H9 (cell line): ENCODE measurements at places on chromosomes 5 and 9.

DNA sequence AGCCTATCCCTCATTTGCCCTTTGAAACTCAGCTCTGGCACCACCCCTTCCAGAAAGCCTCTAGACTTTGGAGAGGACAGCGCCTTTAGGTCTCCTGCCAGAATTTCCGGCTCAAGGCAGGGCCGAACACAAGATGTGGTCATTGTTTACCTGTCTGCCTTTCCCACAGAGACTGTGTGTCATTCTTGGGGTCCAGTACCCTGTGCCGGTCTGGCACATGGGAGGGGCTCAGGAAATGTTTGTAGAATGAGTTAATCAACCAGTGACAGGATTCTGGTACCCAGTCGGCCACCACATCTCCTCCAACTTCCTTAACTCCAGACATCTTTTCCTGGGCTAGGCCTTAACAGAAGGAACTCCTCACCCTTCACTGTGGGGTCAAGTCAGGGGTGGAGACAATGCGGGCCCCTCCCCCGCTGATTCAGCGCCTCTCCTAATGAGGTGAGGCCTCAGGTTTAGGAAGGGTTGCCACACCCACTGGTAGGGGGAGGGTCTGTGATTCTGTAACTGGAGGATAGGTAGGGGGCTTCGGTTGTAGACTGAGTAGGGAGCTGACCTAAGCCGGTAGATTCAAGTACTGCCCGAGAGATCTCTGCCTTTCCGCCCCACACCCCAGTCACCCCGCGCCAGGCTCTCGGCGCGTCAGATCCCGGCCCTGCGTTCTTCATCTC, 29.3 kb downstream of the PCDH1 start:
- peak; percentile 95 for DNase-seq

- no peak for DNase-seq
These were observed 307.6 kb downstream of the CTNND2 start for GRCh38 chr5:11596657-11597071.

DNA sequence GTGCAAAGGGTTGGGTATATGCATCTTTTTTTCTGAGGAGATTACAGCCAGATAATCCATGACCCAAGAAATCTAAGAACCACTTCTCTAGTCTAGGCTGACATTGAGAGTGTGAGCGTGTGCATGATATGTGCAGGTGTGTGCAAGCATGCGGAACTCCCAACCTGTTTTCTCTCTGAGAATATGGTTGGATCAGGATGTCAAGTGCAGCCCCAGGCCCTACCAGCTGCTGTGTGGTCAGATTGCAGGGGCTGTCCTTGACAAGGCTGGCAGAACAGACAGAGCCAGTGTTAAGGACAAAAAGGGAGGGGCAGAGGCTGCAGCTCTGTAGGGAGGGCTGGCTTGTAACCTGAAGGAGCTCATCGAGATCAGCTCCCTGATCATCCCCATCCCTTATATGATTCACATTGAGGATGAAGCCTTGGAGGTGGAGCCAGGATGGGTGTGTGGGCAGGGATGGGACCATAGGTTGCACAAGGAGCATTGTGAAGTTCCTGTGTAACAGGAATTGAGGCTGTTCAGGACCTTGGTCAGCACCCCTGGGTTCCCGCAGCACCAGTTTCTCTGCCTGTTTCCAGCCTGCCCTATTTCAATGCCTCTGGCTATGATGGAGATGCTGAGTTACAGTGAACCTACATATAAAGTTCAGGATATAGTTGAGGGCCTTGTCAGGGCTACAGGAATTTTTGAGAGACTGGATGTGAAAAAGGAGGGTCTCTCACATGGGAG, 52.6 kb upstream of the ARAP3 start:
- peak; percentile 79 for DNase-seq

- no peak for DNase-seq
These were observed 213.2 kb downstream of the GABRB2 start for GRCh38 chr5:161333194-161333880.

- no peak for DNase-seq
These were observed 166.0 kb downstream of the ADAMTS12 start for GRCh38 chr5:33725806-33726205.

DNA sequence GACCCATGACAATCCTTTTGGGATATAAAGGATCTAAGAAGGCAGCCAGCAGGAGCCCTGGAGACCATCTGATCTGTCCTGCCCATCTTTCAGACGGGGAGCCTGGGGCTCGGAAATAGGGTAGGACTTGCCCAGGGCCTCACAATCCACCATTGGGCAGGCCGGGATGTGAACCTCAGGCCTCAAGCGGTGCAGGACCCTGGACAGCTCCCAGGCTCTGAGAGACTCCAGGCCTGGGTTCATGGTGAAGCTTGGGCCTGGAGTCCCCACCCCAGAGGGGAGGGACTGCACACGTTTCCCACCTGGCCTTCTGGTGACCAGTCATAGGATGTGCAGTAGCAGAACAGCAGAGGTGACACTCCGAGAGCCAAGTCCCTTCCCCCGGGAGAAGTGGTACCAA, 36.6 kb upstream of the RAPGEF1 start:
- DNase-seq = peak; percentile 85

DNA sequence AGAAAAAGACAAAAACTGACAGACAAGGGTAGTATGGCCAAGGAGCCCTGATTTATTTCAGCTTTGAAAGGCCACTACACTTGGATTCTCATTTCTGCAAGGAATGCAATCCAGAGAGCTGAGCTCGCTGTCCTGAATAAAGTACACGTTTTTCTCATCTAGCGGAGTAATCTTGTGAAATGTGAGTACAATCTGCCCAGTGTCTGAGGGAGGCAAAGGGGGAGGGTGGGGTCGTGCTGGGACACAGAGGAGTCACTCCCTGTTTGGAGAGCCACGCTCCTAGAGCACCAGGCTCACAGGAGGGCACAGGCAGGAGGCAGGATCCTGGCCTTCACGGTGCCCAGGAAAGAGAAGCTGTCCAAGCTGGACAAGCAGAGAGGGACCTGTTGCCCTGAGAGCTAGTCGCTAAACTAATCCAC, 51.0 kb upstream of the IFNK start:
- no peak for DNase-seq

DNA sequence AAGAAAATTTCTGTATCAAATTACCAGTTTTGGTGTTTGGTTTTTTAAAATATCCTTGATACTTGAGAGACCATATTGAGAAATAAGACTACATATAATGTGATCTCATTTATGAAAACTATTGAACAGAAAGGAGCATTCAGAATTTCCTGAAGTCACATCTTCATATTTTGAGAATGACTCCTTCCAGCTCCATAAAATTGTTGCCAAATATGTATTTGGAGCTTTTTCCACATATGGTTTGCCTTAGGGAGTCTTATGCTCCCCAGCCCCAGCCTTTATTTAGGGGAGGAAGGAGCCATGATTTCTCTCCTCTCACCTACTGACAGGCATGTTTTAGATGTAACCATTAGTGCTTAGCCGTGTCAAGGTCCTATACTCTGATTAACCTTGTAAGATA, 51.1 kb downstream of the GCNT1 start:
- no peak for DNase-seq

DNA sequence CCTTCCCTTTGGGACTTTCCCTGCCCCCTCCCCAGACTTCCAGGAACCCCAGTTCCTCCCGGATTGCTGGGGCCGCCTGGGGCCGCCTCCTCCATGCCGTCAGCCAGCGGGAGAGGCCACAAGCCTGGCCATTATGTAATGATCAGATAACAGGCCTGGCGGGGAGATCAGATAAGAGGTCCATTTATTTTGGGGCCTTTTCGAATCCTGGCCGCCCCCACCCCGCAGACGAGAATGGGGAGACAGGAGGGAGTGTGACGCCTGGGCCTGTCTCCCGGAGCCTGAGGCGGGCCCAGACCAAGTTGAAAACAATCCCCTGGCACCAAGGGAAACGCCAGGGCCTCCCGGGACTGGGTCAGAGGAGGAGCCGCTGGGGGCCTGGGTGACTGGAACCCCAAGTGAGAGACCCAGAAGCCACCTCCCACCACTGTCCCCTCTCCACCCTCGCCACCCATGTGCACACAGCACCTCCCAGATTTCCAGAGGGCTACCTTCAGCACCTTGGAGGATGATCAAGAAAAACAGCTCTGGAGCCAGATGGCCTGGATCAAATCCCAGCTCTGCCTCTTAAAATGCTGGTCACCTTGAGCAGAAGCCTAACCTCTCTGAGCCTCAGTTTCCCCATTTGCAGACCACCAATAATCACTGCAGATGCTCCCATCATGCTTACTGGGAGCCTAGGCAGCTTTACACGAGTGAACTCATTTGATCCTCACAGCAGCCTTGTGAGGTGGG, 7.8 kb downstream of the ENG start:
- DNase-seq = no peak

- no peak for DNase-seq
These were observed 17.4 kb downstream of the ELOVL7 start for GRCh38 chr5:60826653-60827052.

- DNase-seq = no peak
These were observed 23.8 kb upstream of the ZNF131 start for GRCh38 chr5:43096916-43097315.

DNA sequence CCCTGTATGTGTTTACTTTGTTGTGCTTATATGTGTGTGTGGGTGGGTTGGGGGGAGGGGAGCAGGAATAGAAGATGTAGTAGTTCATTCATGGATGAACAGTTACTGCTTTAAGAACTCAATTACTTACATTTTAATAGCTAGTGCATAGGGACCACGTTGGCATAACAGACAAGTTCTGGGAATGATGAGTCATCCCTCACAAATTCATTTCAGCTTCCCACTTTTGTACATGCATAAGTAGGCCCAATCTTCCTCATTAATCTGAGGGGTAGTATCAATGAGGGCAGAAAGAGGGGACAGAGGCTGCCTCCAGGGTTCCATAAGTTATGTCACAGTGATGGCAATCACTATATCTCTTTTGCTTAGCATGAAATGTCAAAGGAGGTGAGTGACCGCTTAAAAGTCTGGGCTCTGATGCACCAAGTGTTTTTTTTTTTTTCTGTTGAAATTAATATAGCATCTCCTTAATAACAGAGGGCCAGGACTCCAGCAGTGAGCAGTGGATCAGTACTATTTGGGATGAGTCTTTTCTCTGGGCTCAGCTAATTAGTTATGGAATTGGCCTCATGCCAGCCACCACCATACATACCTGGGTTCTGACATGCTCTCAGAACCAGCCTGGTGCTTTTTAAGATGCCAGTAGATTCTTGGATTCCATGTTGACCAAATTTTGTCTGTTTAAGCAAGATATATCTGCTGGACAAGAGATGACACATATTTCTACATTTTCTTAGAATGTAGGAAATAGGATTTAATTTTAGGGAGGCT, 37.1 kb downstream of the PRDM6 start:
- no peak for DNase-seq

GRCh38 chr5:127068493-127069214, 4.6 kb downstream of the C5orf63 start:
- no peak for DNase-seq

GRCh38 chr5:89596821-89597220, 713.8 kb upstream of the MEF2C start:
- DNase-seq = no peak

- DNase-seq = no peak
These were observed 303.6 kb upstream of the NUDT12 start for GRCh38 chr5:103866169-103866568.

DNA sequence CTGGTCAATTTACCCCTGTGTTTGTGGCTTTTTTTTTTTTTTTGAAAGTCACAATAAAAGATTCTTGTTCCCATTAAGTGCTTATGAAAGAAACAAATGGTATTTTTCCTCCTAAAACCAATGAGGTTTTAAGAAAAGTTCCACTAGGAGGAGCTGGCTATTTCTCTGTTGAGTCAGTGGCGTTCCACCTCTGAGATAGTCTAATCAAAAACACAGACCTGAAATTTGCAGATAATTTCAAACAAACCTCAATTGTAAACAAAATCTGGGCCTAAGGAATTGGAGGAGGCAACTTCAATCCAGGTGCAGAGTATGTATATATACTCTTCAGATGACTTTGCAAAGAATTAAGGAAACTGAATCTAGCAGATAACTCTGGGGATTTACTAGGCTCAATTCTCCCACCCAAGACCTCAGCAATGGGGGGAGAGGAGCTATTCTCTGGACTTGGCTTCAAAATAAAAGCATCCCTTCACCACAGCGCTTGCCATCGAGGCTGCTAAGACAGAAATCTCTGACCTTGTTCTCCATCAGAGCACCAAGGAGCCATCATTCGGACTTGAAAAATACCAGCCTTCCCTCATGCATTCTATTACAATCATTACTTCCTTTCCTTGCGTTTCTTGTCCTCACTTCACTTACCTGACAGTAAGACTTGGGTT, 52.4 kb downstream of the FANCC start:
- DNase-seq = no peak

DNA sequence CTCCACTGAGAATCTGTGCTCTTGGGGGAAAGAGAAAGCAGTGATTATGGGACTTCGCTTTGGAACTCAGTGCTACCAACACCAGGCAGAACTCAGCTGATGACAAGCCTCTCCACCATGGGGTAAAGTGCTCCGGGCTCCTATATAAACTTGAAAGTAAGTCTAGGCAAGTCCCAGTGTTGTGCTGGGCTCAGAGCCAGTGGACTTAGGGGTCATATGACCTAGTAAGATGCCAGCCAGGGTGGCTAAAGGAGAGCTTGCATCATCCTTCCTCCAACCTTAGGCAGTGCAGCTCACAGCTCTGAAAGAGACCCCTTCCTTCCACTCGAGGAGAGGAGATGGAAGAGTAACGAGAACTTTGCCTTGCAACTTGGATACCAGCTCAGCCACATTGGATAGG, 35.1 kb upstream of the FREM1 start:
- DNase-seq = no peak

DNA sequence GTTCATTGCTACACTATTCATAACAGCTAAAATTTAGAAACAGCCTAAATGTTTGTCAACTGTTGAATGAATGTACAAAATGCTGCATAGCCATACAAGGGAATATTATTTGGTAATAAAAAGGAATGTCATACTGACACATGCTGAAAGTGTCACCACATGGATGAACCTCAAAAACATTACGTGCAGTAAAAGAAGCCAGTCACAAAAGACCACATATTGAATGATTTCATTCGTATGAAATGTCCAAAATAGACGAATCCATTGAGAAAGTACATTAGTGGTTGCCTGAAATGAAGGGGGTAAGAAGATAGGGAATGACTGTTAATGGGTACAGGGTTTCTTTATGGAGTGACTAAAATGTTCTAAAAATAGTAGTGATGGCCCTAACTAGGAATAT, 11.6 kb upstream of the ECM2 start:
- DNase-seq = no peak

GRCh38 chr9:19424176-19424779, 15.5 kb downstream of the ACER2 start:
- DNase-seq = no peak
